Small intestine (tissue), 16 donors: ENCODE measurements at places on chromosomes 11 and 22. TPM values are rescaled to one million over a fixed set of nuclear protein-coding genes. Genes with fewer than 3 reads are reported as not detected.
A peak's percentile ranks its signal among the peaks of the same experiment; 100 is the strongest.

- no peak for DNase-seq
Measured at GRCh38 chr22:44838316-44839016, 86.1 kb downstream of the ARHGAP8 start.

- no peak for DNase-seq
Measured at GRCh38 chr11:43934601-43935423, 7.6 kb upstream of the C11orf96 start.

- peak; percentile 95 for DNase-seq
Measured at GRCh38 chr22:19959043-19959586, 17.5 kb upstream of the TXNRD2 start.

DNA sequence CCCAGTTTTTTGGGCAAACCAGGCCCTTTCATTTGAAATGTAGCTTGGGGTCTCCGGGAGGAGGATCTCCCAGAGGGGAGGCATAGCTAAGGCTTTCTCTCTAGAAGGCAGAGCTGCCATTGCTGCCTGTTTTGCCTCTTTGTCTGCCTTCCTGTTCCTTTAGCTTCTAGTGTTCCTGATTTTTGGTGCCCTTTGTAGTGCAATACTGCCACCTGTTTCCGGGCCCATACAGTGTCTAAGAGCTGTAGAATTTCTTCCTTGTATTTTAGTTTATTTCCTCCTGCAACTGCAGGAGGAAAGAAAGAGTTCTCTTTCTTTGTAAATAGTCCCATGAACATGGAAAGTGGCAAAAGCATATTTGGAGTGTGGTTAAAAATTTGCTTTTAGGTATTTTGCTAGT is 19.3 kb upstream of the GLYATL1 start:
- no peak for DNase-seq

- peak; percentile 83 for DNase-seq
Measured at GRCh38 chr11:859394-860131, 16.9 kb downstream of the TSPAN4 start.

- no peak for DNase-seq
Measured at GRCh38 chr22:30717952-30718351, 23.3 kb downstream of the OSBP2 start.

DNA sequence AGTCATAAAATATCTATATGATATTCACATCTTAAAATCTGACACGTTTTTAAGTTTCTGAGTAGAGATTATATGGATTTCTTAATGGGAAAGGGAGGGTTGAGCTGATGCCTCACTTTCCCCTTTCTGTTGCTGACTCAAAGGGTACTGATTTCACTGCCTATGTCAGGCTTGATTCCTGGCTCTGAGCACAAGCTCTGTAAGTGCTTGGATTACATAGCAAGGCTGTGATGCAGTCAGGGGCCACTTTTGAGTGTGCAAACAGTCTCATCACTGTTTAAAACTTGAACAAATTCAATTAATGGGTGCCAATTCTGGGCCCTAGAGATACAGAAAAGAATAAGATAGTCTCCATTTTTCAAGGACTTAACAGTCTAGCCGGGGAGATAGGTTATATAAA is 14.4 kb downstream of the ATXN10 start:
- no peak for DNase-seq

- DNase-seq: no peak
Measured at GRCh38 chr22:20576445-20576816, 69.0 kb downstream of the MED15 start.

GRCh38 chr22:24768537-24769374 is 5.8 kb downstream of the PIWIL3 start:
- peak; percentile 69 for DNase-seq

DNA sequence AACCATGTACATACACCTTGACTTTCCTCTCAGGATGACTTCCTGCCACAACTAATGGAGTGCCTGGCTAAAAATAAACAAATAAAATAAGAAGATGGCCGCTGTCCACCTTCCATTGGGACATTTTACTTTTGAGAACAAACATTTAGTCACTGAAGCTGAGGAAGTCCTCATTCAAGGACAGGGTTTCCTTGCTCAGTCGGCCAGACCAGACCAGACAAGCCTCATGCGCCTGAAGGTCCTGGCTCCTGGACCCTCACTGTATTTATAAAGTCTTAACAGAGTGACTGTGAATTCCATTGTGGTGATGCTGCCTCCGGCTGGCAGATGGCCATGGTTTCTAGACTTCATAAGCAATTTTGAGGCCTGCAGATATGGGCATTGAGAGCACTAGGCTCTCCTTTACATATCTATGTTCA is 114.5 kb downstream of the MAML2 start:
- DNase-seq: no peak

GRCh38 chr11:34636127-34636526 is 15.2 kb downstream of the EHF start:
- no peak for DNase-seq

- no peak for DNase-seq
Measured at GRCh38 chr11:44819346-44819745, 92.6 kb downstream of the TSPAN18 start.

- no peak for DNase-seq
Measured at GRCh38 chr11:113880971-113881370, 5.6 kb upstream of the USP28 start.

DNA sequence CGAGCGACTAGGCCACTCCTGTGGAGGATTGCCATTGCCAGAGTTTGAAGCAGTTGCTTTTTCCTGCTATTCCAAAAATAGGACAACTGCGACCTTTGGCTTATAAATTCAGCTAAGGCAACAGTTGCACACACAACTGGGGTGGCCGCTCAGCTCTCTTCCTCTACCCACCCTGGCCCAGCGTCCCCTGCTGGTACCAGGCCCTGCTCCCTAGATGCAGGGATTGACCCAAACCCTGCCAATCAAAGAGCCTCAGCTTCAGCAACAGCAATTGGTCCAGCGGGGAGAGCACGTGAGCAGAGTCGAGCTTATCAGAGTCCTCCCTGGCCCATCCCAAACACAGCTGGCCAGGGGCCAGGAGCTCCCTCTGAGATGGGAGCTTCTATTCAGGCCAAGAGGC is 22.0 kb upstream of the CABP2 start:
- peak; percentile 78 for DNase-seq

DNA sequence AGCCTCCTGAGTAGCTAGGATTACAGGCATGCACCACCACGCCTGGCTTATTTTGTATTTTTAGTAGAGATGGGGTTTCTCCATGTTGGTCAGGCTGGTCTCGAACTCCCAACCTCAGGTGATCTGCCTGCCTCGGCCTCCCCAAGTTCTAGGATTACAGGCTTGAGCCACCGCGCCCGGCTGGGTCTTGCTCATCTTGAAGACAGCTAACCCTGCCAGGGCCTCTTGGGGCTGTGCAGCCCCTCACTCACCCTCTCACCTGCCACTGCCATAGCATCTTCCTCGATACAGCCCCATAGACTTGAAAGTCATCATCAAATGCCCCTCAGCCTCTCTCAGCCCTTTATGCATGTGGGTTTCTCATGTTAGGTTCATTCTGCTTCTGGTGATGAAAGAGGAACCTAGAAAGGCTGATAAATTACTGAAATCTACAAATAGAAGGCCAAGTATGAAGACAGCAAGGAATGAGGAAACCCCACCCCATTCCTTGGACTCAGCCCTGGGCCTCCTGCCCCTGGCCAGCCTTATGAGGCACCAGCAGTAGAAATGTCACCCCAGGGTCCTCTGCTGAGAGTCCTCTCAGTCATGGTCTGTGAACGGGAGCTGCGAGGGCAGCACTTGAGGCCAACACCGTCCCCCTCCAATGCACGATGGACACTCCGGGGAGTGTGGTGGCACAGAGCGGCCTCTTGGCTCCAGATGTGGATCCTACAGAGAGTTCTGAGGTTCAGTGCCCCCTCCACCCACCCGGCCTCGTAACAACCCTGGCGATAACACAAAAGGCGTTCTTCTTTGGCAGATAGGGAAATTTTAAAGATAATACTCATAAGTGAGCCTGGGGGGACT is 24.8 kb downstream of the SCGB1A1 start:
- DNase-seq: no peak

DNA sequence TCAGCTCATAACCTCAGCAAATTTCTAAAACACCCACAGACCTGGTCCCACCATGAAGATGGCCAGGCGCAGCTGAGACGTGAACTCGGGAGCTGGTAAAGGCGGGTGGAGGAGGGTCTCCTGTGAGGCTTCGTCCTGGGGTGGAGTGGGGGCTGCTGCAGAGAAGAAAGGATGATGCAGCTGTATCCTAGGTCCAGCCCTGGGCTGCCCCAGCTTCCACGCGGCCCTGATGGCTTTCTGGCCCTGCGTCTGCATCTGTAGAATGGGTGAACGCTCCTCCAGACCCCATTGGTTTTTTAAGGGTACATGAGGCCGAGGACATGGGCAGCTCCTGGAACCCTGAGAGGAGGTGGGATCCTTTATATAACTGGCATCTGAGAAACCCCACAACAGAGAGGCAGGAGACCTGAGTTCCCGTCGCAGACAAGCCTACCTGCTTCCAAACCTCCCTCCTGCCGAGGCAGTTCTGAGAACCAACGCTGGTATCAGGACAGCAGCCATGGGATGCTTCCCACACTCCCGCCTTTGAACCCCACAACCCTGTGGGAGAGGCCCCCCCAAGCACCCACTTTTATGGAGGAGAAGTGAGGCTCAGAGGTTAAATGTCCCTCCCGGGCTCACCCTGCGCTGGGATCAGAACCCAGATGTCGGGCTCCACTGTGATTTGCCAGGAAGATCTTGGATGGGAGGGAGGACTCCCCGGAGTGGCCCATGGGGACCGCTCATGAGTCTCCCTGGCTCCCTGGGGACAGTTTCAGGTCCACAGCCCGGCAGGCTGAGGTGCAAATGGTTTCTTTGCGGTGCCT is 55.2 kb upstream of the FGF3 start:
- no peak for DNase-seq

DNA sequence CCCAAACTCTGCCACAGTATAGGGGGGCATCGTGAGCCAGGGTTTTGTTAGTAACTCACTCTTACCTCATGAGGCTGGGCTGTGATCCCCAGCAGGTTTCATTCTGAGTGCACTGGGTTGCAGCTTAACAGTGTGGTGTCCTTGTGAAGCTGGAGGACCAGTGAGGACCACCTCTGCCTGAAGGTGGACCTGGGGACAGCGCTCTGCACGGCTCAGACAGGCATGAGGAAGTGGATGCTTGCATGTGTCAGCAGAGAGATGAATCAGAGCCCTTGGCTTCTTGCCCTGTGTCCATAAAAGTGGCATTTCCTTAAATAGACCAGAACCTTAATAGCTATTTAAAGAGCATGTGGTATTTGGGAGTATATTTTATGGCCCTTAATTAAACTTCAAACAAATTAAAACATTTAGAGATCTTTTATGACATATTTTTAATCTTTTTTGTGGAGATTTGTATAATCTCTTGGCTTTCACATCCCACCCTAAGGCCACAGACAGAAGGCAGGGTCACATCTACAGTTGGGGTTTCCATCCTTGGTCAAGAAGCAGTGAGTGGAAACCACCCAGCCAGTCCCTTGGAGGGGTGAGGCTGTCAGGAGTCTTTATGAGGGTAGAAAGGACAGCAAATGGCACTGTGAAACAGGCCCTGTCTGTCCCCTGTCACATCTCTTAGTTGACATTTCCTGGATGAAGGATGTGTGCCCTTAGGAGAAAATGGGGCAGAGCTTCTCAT is 24.8 kb upstream of the ADORA2A start:
- DNase-seq: peak; percentile 89

GRCh38 chr22:40498420-40499208 is 128.2 kb downstream of the SGSM3 start:
- DNase-seq: no peak

- no peak for DNase-seq
Measured at GRCh38 chr11:81224396-81224795, 1509.3 kb downstream of the FAM181B start.

GRCh38 chr11:128732471-128733277 is 38.8 kb downstream of the FLI1 start:
- no peak for DNase-seq

- DNase-seq: no peak
Measured at GRCh38 chr11:42465623-42466022, 846.2 kb upstream of the API5 start.

GRCh38 chr11:70466596-70466995 is 68.3 kb downstream of the CTTN start:
- DNase-seq: no peak

DNA sequence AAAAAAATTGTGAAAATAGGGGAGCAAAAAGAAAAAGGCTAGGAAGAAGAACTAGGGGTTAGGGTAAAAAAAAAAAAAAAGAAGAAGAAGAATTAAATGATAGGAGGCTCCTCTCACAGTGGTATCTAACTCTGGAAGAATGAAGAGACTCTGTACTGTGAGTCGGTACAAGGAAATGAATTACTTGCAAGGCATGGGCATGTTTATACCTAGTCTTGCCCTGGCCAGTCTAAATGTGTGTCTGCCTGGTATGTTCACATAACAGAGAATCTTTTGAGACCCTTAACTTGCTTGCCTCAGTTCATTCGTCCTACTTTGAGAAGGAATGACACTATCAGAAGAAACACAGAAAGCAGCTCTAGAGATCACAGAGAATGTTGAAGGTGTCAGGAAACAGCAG is 159.6 kb downstream of the SWAP70 start:
- DNase-seq: no peak

- DNase-seq: no peak
Measured at GRCh38 chr22:21933910-21934309, 18.7 kb downstream of the PPM1F start.

DNA sequence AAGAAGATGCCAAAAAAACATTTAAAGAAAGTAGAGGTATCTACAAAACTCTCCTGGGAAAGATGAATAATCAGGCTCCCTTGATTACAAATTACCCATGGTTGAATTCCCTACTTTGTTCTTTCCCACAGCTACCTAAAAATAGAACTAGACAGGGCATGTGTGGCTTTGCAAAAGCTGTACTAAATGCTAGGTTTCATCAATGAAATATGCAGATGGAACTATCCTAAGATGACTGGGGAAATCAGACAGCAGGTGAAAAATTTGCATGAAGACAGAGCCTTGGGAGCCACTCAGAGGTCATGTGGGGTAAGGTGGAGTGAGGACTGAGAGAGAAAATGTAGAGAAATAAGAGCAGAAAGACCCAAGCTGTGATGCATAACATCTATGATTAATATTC is 14.7 kb downstream of the LAYN start:
- DNase-seq: no peak

The SDF2L1 gene
- 59.2 TPM for polyA plus RNA-seq

The NAP1L4 gene
- 108 TPM for polyA plus RNA-seq

The YPEL4 gene
- polyA plus RNA-seq: 2.2 TPM

The OR2AT4 gene
- polyA plus RNA-seq: not detected

The FOLR2 gene
- 0.67 TPM for polyA plus RNA-seq

The MEI1 gene
- 3.2 TPM for polyA plus RNA-seq

The PACS1 gene
- 22.9 TPM for polyA plus RNA-seq

The TSPAN32 gene
- polyA plus RNA-seq: 47.7 TPM

The KRTAP5-6 gene
- polyA plus RNA-seq: not detected

The SAA2 gene
- polyA plus RNA-seq: 4.9 TPM

The APIP gene
- polyA plus RNA-seq: 25.4 TPM

The SCGB1A1 gene
- not detected for polyA plus RNA-seq

The OR1S1 gene
- polyA plus RNA-seq: not detected

The TMEM218 gene
- polyA plus RNA-seq: 10.5 TPM

The CELSR1 gene
- 1.9 TPM for polyA plus RNA-seq
